ENCODE measurements at places on chromosomes 11 and 22. TPM values are rescaled to one million over a fixed set of nuclear protein-coding genes. Genes with fewer than 3 reads are reported as not detected.

OLFML1 gene
- 28.1 TPM for total RNA-seq

OR5P2 gene
- 0.83 TPM for total RNA-seq

DNA sequence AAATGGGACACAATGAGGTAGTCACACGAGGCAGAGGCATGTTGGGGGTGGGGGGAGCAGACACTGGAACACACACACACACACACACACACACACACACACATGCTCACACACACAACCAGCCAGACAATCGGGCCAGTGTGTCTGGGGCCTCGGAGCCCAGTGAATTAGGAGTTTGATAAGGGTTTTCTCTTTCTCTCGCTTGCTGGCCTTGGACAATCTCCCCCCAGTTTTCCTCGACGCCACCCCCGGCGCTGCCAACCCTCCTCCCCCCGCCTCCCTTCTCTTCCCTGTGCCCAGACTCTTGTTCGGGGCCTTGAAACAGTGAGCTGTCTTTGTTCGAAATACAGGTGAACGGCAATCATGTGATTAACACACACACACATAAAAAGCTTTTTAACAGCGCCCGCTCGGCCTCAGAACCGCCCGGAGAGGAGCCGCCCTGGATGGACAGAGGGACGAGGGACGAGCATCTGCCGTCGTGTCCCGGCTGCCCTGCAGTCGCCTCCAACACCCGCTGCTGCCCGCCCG lies 1.5 kb upstream of the SOX10 start:
- H3K27me3 ChIP-seq, result peaks cover 5% of the 10 kb centered on the region
- H3K4me1 ChIP-seq, result no peaks in the 10 kb centered on the region
- no peak overlapping the region for H3K27ac ChIP-seq
- H3K4me3 ChIP-seq, result no peak overlapping the region
- H3K36me3 ChIP-seq, result peaks cover 4% of the 10 kb centered on the region

DNA sequence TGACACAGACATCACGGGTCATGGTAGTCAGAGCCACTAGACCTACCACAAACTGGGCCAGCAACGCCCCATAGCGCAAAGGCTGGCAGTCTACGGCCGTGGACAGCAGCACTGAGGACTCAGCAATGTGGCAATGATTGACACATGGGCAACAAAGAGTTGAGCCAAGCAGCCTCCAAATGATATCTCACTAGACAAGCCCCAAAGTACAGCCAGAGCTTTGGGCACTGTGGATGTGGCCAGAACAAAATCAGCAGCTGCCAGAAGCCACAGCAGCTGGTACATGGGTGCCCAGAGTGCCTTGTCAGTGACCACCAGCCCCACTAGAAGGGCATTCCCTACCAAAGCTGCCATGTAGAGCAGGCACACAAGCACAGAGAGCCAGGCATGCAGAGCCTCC lies 11.2 kb upstream of the UBQLNL start:
- no peaks in the 10 kb centered on the region for H3K27me3 ChIP-seq
- no peaks in the 10 kb centered on the region for H3K36me3 ChIP-seq
- H3K27ac ChIP-seq, result no peak overlapping the region
- no peak overlapping the region for H3K4me3 ChIP-seq

GSC2 gene
- not detected for total RNA-seq

DNA sequence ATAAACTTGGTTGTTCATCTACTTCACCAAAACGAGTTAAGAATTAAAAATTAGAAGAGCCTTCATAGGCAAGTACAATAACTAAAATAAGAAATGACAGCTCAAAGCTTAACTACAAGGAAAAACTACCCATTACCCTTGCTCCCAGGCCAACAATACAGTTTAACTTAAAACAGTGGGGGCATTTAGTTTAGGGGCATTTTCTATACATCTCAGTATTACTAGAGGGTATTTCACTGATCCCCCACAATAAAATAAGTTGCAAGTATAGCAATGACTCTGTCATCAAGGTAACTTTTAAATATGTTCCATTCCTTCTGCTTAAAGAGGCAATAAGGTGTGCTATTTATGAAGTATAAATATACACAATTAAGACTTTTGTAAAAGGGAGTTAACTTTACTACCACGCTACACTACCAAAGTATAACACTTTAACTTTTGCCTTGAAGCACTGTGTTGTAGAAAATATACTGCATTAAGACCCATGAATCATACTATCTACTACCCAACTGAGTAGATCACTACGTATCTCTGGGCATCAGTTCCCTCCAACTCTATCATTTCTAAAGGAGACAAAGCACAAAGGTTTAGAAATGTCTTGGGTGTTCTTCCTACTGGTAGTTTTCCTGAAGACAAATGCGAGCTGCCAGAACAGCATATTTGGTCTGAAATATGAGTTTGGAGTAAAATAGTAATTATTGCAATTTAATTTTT lies 29.8 kb downstream of the CHORDC1 start:
- H3K4me1 ChIP-seq, result peaks cover 3% of the 10 kb centered on the region
- no peak for DNase-seq
- H3K27me3 ChIP-seq, result no peaks in the 10 kb centered on the region

- H3K36me3 ChIP-seq, result no peaks in the 10 kb centered on the region
- H3K4me1 ChIP-seq, result peaks cover 14% of the 10 kb centered on the region
- no peak overlapping the region for H3K4me3 ChIP-seq
- H3K27ac ChIP-seq, result no peak overlapping the region
Observed at GRCh38 chr22:29081517-29082236, 8.8 kb downstream of the KREMEN1 start.

TNKS1BP1 gene
- 220 TPM for total RNA-seq

GRCh38 chr11:13152736-13153541 lies 124.7 kb upstream of the BMAL1 start:
- no peaks in the 10 kb centered on the region for H3K27me3 ChIP-seq
- H3K4me3 ChIP-seq, result no peak overlapping the region
- no peaks in the 10 kb centered on the region for H3K36me3 ChIP-seq
- no peak for DNase-seq
- no peaks in the 10 kb centered on the region for H3K4me1 ChIP-seq
- no peak overlapping the region for H3K27ac ChIP-seq

DNA sequence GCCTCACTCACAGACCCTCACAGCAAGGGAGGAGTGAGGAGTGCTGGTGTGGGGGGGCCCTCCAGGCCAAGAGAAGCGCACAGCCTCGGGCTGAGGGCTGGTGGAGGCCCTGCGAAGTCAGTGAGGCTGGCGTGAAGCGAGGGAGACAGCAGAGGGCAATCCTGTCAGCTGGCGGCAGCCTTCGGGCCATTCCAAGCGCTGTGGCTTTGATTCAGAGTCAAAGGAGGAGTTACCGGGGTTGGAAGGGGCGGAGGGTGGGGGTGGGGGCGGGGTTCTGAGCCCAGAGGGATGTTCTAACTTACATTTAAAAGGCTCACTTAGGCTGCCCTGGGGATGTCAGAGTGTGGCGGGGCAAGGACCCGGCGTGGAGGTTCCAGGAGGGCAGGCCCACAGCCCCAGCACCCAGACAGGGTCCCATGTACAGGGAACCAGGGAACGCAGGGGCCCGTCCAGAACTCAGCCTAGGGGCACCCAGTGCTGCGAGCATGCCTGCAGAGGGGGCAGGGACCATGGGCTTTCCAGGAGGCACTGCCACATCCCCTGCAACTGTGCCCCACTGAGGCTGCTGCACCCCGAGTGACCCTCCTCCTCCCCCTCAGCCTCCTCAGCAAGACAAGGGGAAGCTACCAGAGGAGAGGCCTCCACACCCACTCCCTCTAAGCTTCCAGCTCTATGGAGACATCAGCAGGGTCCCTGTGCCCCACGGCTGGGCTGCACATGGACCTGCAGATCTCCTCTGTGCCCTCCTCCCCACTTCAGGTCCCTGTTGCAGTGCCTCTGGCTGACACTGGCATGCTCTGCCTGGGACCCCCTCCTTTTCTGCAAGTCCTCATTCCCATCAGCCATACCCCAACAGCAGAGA lies 39.7 kb upstream of the TTLL12 start:
- H3K36me3 ChIP-seq, result no peaks in the 10 kb centered on the region
- peak; percentile 79 for DNase-seq
- no peaks in the 10 kb centered on the region for H3K27me3 ChIP-seq
- H3K4me3 ChIP-seq, result no peak overlapping the region
- no peak overlapping the region for H3K27ac ChIP-seq

GRCh38 chr11:69435161-69435986 lies 46.1 kb upstream of the LINC01488 start:
- H3K4me1 ChIP-seq, result no peaks in the 10 kb centered on the region
- H3K36me3 ChIP-seq, result no peaks in the 10 kb centered on the region
- H3K4me3 ChIP-seq, result no peak overlapping the region
- no peak overlapping the region for H3K27ac ChIP-seq
- H3K27me3 ChIP-seq, result no peaks in the 10 kb centered on the region

- no peak overlapping the region for H3K27ac ChIP-seq
- H3K36me3 ChIP-seq, result no peaks in the 10 kb centered on the region
- no peak overlapping the region for H3K4me3 ChIP-seq
- DNase-seq, result peak; percentile 42
- H3K27me3 ChIP-seq, result peaks cover 8% of the 10 kb centered on the region
Observed at GRCh38 chr11:18775492-18776292, 15.9 kb downstream of the PTPN5 start.

DNA sequence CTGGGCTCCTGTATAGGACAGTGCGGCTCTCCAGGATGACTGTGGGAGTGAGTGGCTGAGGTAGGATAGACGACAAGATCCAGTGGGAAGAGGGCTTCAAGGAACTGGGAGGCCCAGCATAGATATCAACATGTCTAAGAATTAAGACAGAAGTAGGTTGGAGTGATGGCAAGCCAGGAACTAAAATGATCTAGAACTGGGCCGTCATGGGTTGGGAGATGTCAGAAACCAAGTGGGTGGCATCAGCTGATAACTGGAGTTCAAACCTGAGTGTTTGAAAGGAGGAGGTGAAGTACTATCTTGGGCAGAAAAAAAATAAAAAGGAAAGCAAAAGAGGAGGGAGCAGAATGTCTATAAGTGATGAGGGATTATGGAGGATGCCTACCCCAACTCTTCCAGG lies 7.1 kb upstream of the MEN1 start:
- H3K27ac ChIP-seq, result no peak overlapping the region
- H3K27me3 ChIP-seq, result no peaks in the 10 kb centered on the region
- no peaks in the 10 kb centered on the region for H3K4me1 ChIP-seq
- H3K4me3 ChIP-seq, result no peak overlapping the region

DNA sequence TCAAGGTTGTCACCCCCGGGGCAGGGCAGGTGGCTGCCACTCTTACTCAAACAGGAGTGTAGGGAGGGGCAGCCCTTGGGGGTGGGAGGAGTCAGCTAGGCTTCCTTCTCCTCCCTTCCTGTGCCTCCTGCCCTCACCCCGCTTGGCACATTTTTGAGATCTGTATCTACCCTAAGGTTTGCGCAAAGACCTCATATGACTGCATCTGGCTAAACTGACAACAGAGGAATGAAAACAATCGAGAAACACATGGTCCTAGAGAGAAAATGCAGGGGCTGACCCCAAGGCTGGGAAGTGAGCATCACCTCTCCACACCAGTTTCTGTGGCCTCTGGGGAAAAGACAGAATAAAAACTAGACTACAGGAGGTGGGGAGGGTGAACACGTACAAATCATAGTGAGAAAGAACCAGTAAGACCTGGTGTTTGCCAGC lies 28.1 kb downstream of the IGSF9B start:
- H3K36me3 ChIP-seq, result no peaks in the 10 kb centered on the region
- H3K4me3 ChIP-seq, result no peak overlapping the region
- DNase-seq, result no peak
- H3K27me3 ChIP-seq, result no peaks in the 10 kb centered on the region
- H3K4me1 ChIP-seq, result no peaks in the 10 kb centered on the region

- DNase-seq, result no peak
- H3K27me3 ChIP-seq, result no peaks in the 10 kb centered on the region
- no peak overlapping the region for H3K27ac ChIP-seq
- H3K4me1 ChIP-seq, result no peaks in the 10 kb centered on the region
- no peak overlapping the region for H3K4me3 ChIP-seq
Observed at GRCh38 chr11:4891996-4892640, 10.4 kb downstream of the OR51T1 start.

DNA sequence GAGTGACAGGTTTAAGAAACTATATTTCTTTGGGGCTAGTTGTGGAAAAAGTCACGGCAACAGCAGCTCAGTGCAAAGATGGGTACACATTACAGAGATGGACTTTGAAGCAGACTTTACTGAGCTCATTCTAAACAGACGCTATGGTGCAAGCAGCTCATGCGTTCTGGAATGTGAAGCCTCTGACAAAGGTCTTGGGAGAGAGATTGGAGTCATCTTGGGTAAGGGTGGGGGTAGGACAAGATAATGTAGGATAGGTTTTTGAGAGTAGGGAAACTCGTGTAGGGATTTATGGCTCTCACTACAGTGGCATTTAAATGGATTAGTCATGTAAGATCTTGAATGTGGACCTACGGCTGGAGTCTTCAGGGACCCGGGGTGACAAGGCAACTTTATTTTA lies 36.2 kb upstream of the CLMP start:
- no peak overlapping the region for H3K4me3 ChIP-seq
- peaks cover 4% of the 10 kb centered on the region for H3K4me1 ChIP-seq
- H3K27me3 ChIP-seq, result no peaks in the 10 kb centered on the region
- no peak overlapping the region for H3K27ac ChIP-seq
- H3K36me3 ChIP-seq, result no peaks in the 10 kb centered on the region

GRCh38 chr11:19793326-19793725 lies 80.7 kb downstream of the NAV2 start:
- peaks cover 28% of the 10 kb centered on the region for H3K4me1 ChIP-seq
- no peak for DNase-seq
- H3K27ac ChIP-seq, result no peak overlapping the region
- H3K4me3 ChIP-seq, result no peak overlapping the region

DNA sequence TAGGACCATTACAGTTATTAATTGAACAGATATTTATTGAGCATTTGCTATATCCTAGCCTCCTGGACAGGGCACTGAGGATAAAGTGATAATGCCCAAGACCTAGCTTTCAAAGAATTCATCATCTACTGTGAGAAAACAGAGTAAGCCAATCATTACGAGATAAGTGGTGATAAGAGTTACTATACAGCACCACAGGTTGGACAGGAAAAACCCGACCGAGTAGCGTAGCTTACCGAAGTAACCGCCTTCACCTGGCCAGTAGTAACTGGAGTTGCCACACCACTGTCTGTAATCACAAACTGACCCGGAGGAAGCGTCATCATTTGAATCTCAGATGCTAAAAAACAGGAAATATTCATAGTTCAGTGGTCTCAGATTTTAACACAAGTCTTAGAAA lies 10.0 kb upstream of the NFRKB start:
- no peaks in the 10 kb centered on the region for H3K4me1 ChIP-seq
- H3K27ac ChIP-seq, result no peak overlapping the region
- H3K4me3 ChIP-seq, result no peak overlapping the region
- DNase-seq, result no peak
- H3K27me3 ChIP-seq, result no peaks in the 10 kb centered on the region
- H3K36me3 ChIP-seq, result peaks cover 5% of the 10 kb centered on the region

MS4A7 gene
- 111 TPM for total RNA-seq

DNA sequence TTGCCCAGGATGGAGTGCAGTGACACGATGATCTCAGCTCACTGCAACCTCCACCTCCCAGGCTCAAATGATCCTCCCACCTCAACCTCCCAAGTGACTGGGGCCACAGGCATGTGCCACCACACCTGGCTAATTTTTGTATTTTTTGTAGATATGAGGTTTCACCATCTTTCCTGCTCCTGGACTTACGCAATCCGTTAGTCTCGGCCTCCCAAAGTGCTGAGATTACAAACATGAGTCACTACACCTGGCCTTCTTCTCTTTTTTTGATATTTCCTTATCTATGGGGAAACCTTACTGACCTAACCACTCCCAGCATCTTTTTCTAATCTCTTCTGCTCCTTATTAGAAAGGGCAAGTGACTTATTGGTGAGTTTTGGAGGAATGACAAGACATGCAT lies 121.7 kb upstream of the CHORDC1 start:
- no peak overlapping the region for H3K4me3 ChIP-seq
- no peaks in the 10 kb centered on the region for H3K27me3 ChIP-seq
- no peak for DNase-seq
- H3K36me3 ChIP-seq, result no peaks in the 10 kb centered on the region

GRCh38 chr11:10288881-10289764 lies 4.9 kb downstream of the SBF2 start:
- peaks cover 12% of the 10 kb centered on the region for H3K4me1 ChIP-seq
- no peak overlapping the region for H3K4me3 ChIP-seq
- H3K36me3 ChIP-seq, result no peaks in the 10 kb centered on the region
- H3K27ac ChIP-seq, result no peak overlapping the region
- no peaks in the 10 kb centered on the region for H3K27me3 ChIP-seq
- DNase-seq, result no peak

CRYAB gene
- 12.0 TPM for total RNA-seq

All from lung (tissue), 17 donors.